Testis (tissue), 5 donors: ENCODE measurements at places on chromosomes 11 and 22.

GRCh38 chr11:118057251-118058145, 19.4 kb upstream of the TMPRSS4 start:
- no peak for DNase-seq

GRCh38 chr22:45904236-45904635, 72.7 kb downstream of the WNT7B start:
- DNase-seq: no peak

GRCh38 chr11:8056810-8057463, 24.1 kb upstream of the TUB start:
- DNase-seq: peak; percentile 78

- DNase-seq: no peak
These were observed 15.3 kb downstream of the RTCB start for GRCh38 chr22:32396746-32397145.

DNA sequence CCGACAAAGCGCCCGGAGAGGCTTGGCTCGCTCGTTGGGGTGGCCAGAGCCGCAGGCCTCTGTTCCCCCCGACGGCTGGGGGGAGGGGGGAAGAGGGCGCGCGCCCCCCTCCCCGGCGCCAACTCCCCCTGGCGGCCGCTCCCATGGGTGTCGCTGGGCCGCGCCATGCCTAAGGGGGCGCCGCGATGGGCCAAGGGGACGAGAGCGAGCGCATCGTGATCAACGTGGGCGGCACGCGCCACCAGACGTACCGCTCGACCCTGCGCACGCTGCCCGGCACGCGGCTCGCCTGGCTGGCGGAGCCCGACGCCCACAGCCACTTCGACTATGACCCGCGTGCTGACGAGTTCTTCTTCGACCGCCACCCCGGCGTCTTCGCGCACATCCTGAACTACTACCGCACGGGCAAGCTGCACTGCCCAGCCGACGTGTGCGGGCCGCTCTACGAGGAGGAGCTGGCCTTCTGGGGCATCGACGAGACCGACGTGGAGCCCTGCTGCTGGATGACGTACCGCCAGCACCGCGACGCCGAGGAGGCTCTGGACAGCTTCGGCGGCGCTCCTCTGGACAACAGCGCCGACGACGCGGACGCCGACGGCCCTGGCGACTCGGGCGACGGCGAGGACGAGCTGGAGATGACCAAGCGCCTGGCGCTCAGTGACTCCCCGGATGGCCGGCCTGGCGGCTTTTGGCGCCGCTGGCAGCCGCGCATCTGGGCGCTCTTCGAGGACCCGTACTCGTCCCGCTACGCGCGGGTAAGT, 1.4 kb downstream of the KCNC1 start:
- DNase-seq: no peak

DNA sequence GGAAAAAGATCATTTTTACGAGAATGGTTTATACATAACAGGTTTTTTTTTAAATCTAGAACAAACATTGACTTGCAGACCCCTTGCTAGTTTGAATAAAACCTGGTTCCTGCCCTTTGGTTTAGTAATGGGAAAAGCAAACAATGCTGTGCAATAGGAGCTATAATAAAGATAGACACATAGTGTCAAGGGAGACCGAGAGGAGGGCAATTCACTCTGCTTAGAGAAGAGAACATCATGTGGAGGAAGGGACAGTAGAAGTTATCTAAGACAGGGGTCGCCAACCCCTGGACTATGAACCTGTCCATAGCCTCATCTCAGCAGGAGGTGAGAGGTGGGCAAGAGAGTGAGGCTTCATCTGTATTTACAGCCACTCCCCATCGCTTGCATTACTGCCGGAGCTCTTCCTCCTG, 7.0 kb upstream of the RDX start:
- DNase-seq: no peak

GRCh38 chr11:125404811-125405790, 91.0 kb downstream of the FEZ1 start:
- DNase-seq: peak; percentile 82

DNA sequence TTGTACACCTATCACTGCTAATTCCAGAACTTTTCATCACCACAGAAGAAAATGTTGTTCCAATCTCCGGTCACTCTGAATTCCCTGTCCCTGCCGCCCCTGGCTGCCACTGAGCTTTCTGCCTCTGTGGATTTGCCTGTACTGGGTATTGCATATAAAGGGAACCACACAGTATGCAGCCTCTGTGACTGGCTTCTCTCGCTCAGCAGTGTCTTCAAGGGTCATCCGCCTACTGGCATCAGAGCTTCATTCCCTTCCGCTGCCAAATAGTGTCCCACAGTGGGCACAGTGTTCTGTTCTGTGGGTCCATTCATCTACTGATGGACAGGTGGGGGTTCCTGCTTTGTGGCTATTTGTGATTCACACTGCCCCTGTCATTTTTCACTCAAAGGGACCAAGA, 5.3 kb downstream of the DHCR7 start:
- DNase-seq: no peak

DNA sequence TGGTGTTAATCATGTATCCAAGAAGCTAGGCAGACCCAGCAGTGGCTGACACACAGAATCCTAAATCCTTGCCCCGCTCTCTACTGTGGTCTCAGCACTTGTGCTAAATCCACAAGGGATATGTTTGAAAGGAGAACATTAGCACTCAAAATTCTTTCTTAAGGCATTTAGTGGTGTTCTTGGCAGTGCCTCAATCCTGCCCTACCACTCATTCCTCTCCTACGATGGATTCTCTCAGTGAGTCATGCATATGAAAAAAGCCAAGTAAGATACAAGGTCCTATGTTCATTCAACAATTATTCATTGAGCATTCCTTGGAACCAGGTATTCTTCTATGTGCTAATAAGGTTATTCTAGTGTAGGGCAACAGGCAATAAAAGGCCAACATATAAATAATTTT, 31.2 kb downstream of the RRP8 start:
- no peak for DNase-seq

DNA sequence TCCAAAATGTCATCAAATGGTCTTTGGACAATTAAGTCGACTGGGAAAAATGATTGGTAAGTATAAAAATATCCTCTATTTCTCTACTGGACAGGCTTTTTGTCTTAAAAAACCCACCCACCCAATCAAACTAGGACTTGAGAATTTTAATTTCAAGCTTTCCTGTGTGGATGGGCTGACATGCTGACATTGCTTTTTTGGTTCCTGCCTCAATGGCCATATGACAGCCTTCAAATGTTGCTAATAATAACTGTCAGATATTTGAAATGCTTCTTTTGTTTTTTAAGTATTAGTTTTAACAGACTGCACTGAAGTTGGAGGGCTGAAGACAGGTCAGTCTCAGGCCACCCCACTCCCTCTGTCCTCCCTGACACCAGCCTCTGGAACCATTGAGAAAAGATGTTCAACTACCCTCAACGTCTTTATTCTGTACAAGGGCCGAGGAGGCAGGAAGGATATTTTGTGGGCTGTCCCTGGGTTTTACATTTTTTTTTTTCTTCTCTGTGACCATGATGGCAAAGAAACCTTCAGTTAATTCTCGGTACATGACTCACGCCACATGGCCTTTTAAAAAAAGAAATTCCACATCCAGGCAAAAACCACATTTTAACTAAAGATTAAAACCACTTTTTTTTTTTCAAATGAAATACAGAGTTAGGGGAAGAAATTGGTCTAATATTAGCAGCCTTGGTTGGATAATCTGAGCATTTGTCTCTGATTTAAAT, 130.4 kb downstream of the SLC1A2 start:
- DNase-seq: no peak

GRCh38 chr11:12592283-12592682, 81.9 kb upstream of the TEAD1 start:
- no peak for DNase-seq

DNA sequence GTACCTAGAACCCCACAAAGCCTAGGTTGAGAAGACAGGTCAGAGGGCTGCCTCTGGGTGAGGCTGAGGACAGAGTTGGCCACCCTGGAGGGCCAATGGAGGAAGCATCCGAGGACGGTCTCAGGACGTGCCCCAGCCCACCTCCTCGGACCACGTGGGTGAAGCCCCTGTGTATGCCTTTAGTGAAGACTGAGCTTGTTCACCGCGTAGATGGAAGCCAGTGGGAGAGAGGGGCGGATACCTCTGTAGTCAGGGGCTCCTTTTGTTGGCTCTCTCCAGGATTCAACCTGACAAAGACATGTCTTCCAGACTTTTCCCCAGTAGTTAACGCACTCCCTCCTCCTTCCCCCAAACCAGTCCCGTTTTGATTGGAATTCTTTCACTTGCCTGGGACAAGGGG, 110.7 kb downstream of the ZBTB16 start:
- DNase-seq: no peak

DNA sequence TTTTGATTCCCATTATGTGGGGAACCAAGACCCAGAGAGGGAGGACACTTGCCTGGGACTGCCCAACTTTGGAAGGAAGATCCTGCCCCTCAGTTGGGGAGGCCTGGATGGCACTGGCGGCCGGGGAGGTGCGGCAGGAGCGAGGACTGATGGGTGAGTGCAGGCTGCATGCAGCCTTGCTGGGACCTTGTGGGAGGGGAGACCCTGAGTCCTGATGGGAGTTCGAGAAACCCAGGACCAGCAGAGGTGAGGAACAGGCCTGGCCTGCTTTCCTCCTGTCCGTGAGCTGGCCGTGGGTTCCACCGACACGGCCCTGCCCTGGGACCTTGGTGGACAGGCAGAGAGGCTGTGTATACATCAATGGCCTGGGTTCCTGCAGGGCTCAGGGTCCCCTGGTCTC, 19.3 kb upstream of the SMIM38 start:
- DNase-seq: no peak

GRCh38 chr22:23147617-23148387, 2.5 kb downstream of the RAB36 start:
- DNase-seq: no peak

DNA sequence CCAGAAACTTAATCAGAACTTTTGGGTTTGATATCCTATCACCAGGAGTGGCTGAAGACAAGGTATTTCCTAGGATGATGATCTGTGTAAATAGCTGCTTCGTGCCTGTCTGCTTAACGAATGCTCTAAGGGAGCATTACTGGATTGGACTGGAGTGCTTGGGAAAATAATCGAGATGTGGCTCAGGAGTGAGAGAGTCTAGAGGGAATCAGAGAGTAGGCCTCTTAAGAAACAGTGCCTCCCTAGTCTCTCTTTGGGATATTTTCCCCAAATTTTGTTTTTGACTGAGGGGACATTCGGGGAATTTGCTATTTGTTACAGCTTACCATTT, 2.5 kb downstream of the MAML2 start:
- no peak for DNase-seq

- no peak for DNase-seq
These were observed 49.3 kb upstream of the FLI1 start for GRCh38 chr11:128644576-128644975.

DNA sequence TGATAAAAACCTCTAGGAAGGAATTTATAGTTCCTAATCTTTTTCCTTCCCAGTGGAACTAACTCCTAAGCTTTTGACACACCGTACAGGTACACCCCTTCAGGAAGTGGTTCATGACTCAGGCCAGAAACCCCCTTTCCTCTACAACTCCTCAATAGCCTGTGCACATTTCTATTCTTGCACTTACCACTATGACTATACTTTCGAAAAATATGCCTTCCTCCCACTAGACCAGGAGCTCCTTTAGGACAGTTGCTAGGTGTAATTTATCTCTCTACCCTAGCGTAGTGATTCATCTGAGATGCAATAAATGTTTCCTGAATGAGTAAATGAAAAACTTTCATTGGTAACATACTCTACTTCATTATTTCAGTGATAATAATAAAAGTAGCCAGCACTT, 14.5 kb downstream of the MAP6 start:
- no peak for DNase-seq

DNA sequence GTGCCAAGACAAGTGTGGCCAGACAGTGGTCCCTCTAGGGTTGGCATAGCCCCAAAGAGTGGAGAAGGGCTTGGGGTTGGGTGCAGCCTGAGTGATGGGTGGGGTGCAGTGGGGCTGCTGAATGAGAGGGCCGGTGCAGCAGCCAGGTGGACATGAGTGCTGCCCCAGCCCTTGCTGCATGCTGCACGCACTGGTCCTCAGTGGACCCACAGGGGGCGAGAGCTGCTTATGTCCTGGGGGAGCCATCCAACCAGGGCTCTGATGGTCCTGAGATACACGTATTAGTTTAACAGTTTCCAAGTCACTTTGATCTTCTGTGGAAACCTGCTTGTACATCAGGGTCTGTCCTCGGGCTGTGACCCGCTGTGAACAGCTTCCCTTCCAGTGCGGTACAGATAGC, 23.9 kb upstream of the ACR start:
- DNase-seq: no peak

GRCh38 chr11:95485115-95485900, 254.3 kb upstream of the SESN3 start:
- DNase-seq: no peak

GRCh38 chr11:30583476-30584280, 2.5 kb downstream of the MPPED2 start:
- peak; percentile 31 for DNase-seq

DNA sequence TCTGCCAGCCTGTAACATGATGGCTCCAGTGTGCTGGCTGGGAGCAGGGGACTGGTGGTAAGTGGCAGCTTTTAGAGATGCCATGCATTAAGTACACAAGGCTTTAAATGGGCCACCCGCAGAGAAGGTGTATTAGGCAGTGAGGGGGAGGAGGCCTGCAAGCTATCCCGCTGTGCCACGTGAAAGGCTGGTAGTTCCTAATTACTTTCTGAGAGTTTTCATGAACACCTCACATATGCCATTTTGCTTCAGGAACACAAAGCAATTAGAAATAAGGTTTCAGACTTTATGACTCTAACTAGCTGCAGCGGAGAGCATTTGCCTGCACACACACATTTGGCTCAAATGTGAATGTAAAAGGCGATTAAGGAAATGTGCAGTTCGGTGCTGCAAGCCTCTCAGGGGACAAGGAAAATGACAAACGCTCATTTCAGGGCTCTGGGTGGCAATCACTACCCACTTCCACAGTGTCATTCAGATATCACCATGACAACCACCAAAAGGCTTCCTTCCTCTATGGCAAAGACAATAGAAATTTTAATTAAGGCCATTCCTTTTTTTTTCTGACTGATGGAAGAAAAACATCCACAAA, 116.6 kb downstream of the PLEKHA7 start:
- no peak for DNase-seq

- no peak for DNase-seq
These were observed 1.4 kb upstream of the MFNG start for GRCh38 chr22:37487571-37487970.

- DNase-seq: peak; percentile 32
These were observed 131.4 kb upstream of the C11orf58 start for GRCh38 chr11:16606784-16607674.

GRCh38 chr11:62295504-62295903, 3.4 kb downstream of the SCGB1D4 start:
- DNase-seq: peak; percentile 34

GRCh38 chr11:70313945-70314344, 43.5 kb downstream of the PPFIA1 start:
- DNase-seq: no peak

GRCh38 chr22:47918276-47918921, 1155.9 kb downstream of the TBC1D22A start:
- no peak for DNase-seq
